LoVo (cell line): ENCODE measurements at places on chromosomes 13 and 19.

GRCh38 chr13:43725460-43725859 is 61.3 kb downstream of the ENOX1 start:
- no peak for DNase-seq

GRCh38 chr19:10193790-10194499 is 808 bp downstream of the DNMT1 start:
- peak; percentile 9 for DNase-seq

DNA sequence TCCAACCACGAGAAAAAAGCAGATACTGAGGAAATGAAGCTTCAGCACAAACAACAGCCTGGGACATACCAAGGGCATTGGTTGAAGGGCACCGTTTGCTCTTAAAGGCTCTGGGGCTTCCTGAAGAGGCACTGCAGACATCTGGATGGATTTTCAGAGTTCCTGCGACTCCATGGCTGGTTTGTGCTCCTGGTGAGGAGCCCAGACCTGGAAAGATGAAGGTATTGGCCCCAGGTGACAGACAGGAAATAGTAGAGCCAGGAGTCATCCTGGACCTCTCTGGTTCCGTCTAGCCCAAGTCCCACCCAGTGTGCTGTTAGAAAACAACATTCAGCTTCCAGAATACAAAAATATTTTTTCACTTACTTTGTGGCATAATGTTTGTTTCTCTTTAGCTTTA is 6.3 kb downstream of the IL17D start:
- no peak for DNase-seq

GRCh38 chr13:114334305-114335053 is 20.2 kb downstream of the CHAMP1 start:
- DNase-seq = no peak

DNA sequence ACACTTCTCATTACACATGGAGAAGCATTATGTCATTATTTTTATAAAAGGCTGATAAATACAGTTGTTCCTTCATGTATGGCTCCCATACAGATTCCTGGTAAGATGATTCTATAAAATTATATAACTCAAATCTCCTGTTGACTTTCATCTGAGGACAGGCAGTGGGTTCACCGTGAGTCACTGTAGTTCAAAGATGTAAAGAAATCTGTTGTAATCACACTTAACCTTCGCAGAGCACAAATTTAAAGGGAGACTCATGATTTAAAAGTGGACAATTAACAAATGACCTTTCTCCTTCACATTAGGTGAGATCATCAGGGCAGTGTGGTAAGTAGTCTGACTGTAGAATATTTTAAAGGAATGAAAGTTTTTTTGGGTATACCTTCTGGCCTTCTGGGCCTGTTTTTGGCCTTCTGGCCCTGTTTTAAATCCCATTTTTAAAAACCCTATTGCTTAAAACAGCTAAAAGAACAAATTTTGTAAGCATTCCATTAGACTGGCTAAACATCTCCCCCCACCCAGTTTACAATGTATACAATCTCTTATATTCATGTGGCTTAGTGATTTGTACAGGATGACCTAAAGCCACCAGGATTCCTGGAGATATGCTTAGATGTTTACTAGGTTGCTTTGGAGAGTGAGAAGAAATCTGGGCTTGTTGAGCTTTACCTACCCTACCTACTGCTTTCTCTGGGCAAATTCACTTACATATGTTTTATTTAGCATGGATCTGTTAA is 171.2 kb downstream of the ITGBL1 start:
- no peak for DNase-seq

GRCh38 chr19:23305555-23305954 is 55.4 kb upstream of the ZNF724 start:
- no peak for DNase-seq

GRCh38 chr13:105634059-105634458 is 901.4 kb downstream of the EFNB2 start:
- DNase-seq = no peak

GRCh38 chr13:43245374-43245964 is 222.1 kb downstream of the DNAJC15 start:
- DNase-seq = no peak

DNA sequence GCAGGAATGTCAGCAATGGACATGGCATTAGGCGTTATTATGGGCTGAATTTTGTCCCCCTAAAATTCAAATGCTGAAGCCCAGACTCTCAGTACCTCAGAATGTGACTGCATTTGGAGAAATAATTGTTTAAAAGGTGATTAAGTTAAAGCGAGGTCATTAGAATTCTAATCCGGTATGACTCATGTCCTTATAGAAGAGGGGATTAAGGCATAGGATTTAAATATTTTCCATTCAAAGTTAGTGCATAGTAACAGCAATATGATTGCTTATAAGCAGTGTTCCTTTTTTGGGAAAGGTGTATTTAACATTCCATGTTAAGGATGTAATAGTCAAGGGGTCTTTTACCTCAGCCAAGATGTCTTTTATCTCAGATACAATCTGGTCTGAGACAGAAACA is 95.5 kb downstream of the NHLRC3 start:
- DNase-seq = no peak
